ENCODE measurements at places on chromosomes 13 and 19. TPM values are rescaled to one million over a fixed set of nuclear protein-coding genes. Genes with fewer than 3 reads are reported as not detected.

DNA sequence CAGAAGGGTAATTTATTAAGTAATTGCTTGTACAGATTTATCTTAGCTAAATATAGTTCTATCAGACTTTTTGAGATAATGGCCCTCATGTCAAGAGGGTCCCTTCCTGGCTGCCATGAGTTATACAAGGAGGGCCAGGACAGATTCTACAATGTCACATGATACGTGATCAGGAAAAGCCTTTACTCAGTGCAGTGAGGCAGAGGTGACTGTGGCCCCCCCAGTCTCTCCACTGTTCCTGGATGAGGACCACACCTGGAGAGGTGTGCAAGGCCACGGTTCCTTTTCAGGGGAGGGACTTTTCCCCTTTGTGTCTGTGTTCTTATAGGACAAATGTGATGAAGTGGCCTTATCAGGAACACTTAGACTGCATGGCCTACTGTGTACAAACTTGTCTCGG lies 54.3 kb upstream of the LRCH1 start:
- no peak for DNase-seq

DNA sequence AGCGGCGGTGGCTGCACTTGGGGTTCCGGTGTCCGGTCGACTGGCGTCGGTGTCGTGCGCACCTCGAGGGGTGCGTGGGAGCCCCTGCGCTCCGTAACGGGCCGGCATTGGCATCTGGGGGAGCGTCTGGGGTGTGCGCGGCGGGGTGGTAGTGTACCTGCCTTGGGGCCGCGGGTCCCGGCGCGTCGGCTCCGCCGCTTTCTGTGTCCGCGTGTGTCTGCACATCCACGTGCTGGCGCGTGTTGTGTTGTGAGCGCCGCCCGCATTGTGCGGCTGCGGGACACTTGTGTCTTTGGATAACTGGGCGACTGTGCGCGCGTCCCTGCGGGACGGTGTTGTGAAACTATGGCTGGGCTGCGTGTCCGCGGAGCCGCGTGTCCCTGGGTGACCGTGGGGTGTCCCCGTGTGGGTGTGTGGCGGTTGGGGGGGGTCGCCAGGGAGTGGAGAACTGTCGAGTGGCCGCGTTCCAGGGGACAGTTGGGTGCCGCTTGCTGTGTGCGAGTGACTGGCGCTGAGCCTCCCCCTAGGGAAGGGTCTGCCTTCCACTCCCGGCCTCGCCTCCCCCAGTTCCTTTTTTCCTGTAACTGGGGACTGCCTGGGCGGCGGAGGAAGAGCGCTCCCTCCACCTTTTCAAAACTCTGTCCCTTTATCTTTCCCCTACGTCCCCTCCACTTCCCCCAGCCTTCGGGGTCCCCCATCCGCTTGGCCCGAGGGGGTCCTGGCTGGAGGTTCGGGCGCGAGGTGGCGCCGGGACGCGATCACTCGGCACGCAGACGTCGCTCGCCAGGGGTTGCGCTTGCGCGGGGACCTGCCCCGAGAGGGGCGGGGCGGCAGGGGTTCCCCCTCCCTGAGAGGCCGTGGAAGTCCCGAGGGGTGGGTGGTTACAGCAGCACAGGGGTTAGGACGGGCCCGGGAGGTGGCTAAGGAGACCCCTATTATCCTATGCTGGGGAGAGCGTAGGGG lies 5.7 kb upstream of the NFIC start:
- DNase-seq: no peak

- DNase-seq: no peak
Measured at GRCh38 chr19:47582320-47582909, 9.5 kb upstream of the ZNF541 start.

- DNase-seq: no peak
Measured at GRCh38 chr13:42083138-42083770, 34.8 kb downstream of the DGKH start.

- no peak for DNase-seq
Measured at GRCh38 chr19:19655051-19655594, 8.4 kb downstream of the ATP13A1 start.

GRCh38 chr19:10894911-10895213 lies 23.5 kb downstream of the CARM1 start:
- no peak for DNase-seq

- DNase-seq: no peak
Measured at GRCh38 chr13:41764558-41764957, 196.4 kb downstream of the VWA8 start.

The SYNGR4 gene
- polyA plus RNA-seq: not detected

The CPAMD8 gene
- polyA plus RNA-seq: 0.34 TPM

The AP1M2 gene
- polyA plus RNA-seq: 6.3 TPM

DNA sequence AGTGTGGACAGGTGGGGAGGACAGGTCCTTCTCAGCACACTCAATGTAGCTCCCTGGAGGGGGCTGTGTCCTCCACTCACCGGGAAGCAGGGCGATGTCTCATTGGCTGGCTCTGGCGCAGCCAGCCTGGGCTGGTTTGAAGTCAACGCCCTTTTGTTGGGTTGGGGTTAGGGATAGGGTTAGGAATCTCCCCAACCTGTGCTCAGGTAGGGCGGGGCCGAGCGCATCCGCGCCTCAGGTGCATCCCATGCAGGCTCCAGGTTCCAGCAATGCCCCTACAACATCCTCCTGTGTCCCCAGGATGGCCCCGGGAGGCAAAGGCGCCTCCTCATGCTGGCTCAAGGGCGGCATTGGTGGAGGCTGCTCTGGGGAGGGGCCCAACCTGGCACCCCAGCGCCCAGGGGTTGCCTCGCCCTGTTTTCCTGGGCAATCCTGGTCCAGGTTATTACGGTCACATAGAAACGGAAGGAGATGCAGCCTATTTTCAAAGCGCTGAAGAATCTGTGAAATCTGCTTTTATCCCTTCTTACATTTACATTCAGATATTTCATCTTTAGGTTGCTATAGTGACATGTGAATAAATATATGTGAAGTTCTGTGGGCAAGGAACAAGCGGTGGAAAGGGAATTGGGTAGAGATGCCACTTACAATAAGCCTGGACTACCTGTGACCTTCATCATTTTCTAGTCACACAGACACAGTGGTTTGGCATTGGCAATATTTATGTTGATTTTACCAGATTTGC lies 74.3 kb downstream of the TM9SF2 start:
- no peak for DNase-seq

- DNase-seq: no peak
Measured at GRCh38 chr19:32171719-32172151, 173.7 kb upstream of the ZNF507 start.

- DNase-seq: no peak
Measured at GRCh38 chr19:15869873-15870272, 28.0 kb downstream of the CYP4F2 start.

Data from HepG2 (cell line).